ENCODE measurements at places on chromosomes 2 and 18.

DNA sequence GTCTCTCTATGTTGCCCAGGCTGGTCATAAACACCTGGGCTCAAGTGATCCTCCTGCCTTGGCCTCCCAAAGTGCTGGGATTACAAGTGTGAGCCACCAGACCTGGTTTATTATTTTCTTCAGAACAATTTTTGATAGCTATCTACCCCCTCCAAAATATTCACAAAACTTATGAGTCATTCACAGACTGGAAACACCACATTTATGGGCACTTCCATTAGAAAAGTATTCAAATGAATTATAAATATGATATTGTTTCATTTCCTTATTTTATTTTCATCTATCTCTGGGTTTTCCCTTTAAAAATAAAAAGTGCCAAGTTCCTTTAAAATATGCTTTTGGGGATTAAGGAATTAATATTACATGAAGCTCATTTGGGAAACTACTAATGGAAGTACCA, 58.8 kb upstream of the MSTN start:
- H3K27ac ChIP-seq = no peak overlapping the region
- no peaks in the 10 kb centered on the region for H3K36me3 ChIP-seq
- H3K27me3 ChIP-seq = no peaks in the 10 kb centered on the region

- H3K4me3 ChIP-seq = no peak overlapping the region
- peaks cover 18% of the 10 kb centered on the region for H3K36me3 ChIP-seq
- DNase-seq = no peak
- no peaks in the 10 kb centered on the region for H3K4me1 ChIP-seq
- H3K27ac ChIP-seq = no peak overlapping the region
Observed at GRCh38 chr18:62377131-62377807, 52.2 kb downstream of the TNFRSF11A start.

- H3K36me3 ChIP-seq = no peaks in the 10 kb centered on the region
- H3K27ac ChIP-seq = no peak overlapping the region
- no peak overlapping the region for H3K4me3 ChIP-seq
- peaks cover 3% of the 10 kb centered on the region for H3K4me1 ChIP-seq
- no peak for DNase-seq
Observed at GRCh38 chr18:8984131-8984721, 118.3 kb upstream of the NDUFV2 start.

GRCh38 chr2:229257985-229258384, 13.1 kb downstream of the PID1 start:
- no peaks in the 10 kb centered on the region for H3K36me3 ChIP-seq
- no peaks in the 10 kb centered on the region for H3K4me1 ChIP-seq
- no peak for DNase-seq
- H3K27ac ChIP-seq = no peak overlapping the region
- H3K4me3 ChIP-seq = no peak overlapping the region

DNA sequence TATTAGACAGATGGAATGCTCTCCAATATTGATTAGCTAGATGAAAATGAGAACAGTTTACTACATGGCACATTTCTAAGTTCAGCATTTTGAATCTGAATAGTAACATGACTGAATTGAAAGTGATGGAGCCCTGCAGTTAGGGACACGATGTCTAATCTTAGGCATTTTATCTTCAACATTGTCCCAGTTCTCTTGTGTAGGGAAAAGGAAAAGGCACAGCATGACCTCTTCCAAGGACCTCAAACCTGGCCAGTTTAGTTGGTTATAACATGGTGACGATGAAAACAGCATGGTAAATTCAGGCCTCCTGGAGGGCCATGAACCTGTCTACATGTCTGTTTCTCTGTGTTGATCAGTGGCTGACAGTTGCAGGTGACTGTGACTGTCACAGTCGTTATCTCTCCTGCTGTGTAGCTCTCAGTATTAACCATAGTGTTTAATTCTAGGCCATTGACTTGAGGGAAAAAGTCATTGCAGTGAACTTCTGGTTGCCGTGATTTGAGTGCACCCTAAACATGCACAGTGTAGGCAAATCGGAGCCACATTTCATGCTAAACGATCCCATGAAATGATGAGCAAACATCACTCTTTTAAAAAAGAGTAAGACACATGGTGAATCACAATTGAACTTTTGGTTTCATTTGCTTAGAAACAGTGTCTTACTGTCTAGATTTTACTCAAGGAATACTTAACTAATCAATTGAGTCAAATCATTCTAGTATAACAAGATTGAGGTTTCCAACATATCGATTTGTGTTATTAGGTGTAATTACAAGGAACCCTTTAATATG, 129.7 kb downstream of the PHLPP1 start:
- peaks cover 5% of the 10 kb centered on the region for H3K4me1 ChIP-seq
- no peak overlapping the region for H3K27ac ChIP-seq
- H3K27me3 ChIP-seq = no peaks in the 10 kb centered on the region

- H3K27me3 ChIP-seq = no peaks in the 10 kb centered on the region
- no peaks in the 10 kb centered on the region for H3K36me3 ChIP-seq
- no peak for DNase-seq
- no peak overlapping the region for H3K27ac ChIP-seq
Observed at GRCh38 chr2:37895140-37895539, 29.9 kb upstream of the RMDN2 start.

DNA sequence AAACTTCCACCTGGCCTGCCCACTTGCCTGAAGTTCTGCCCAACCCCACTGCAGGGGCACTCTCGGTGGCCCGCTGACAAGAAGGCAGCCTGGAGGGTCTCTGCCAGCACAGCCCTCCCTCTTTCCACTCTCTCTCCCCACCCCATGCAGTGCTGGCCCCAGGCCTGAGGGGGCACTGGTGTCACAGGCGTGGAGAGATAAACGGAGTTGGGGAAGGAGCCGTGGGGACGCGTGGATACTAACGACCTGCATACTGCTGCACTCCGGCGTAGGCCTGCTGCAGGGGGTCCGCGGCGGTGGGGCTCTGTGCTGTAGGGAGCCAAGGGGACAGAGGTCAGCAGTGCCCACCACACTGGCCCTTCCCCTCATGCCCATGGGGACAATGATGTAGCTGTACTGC, 299.3 kb downstream of the CELF4 start:
- H3K27me3 ChIP-seq = peaks cover 24% of the 10 kb centered on the region
- no peak overlapping the region for H3K4me3 ChIP-seq
- H3K27ac ChIP-seq = no peak overlapping the region
- no peaks in the 10 kb centered on the region for H3K36me3 ChIP-seq
- no peaks in the 10 kb centered on the region for H3K4me1 ChIP-seq

DNA sequence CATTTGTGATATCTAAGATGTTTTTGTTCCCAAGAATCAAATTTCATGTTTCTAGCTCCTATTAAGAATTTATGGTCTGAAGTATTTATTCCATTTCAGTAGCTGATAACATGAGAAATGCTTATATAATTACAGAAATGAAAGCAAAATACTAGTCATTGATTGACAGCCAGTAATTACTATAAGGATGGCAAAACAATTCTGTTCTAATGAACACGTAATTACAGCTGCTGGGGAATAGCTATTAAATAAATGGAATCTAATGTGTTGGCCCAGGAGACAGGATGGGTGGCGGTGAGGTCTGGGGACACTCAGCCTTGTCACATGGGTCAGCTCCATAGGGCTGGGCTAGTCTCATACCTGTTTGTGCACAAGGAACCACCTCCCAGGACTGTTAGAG, 263.5 kb downstream of the FHOD3 start:
- no peak for DNase-seq
- H3K27ac ChIP-seq = no peak overlapping the region
- peaks cover 7% of the 10 kb centered on the region for H3K4me1 ChIP-seq
- no peaks in the 10 kb centered on the region for H3K36me3 ChIP-seq

- H3K27ac ChIP-seq = no peak overlapping the region
- DNase-seq = no peak
- H3K4me3 ChIP-seq = no peak overlapping the region
Observed at GRCh38 chr2:223315813-223316212, 263.8 kb downstream of the KCNE4 start.

DNA sequence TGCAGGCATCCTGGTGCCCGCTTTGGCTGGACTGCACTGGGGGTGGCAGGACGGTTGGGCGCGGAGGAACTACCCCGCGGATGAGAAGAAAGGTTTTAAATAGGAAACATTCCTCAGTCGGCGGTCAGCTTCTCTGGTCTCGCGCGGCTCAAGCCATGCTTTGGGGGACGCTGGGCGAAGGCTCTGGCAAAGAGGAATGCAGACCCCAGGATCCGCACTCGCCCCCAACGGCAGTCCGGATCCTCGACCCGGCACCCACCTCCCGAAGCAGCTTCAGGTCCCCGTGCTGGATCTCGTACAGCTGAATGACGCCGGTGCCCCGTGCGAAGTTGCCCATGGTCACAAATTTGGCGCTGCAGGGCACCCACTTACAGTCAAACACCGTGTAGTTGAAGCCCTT, 686 bp upstream of the PNO1 start:
- peak overlapping the region; percentile 99 for H3K4me3 ChIP-seq
- peak overlapping the region; percentile 100 for H3K27ac ChIP-seq
- H3K4me1 ChIP-seq = peaks cover 2% of the 10 kb centered on the region
- DNase-seq = no peak
- no peaks in the 10 kb centered on the region for H3K27me3 ChIP-seq
- H3K36me3 ChIP-seq = peaks cover 23% of the 10 kb centered on the region

GRCh38 chr2:120686511-120687168, 49.0 kb upstream of the GLI2 start:
- H3K4me1 ChIP-seq = no peaks in the 10 kb centered on the region
- H3K36me3 ChIP-seq = no peaks in the 10 kb centered on the region
- peaks cover 6% of the 10 kb centered on the region for H3K27me3 ChIP-seq
- DNase-seq = peak; percentile 54
- H3K27ac ChIP-seq = no peak overlapping the region
- H3K4me3 ChIP-seq = no peak overlapping the region

GRCh38 chr18:21831413-21831831, 90.8 kb downstream of the MIB1 start:
- peaks cover 6% of the 10 kb centered on the region for H3K36me3 ChIP-seq
- no peak for DNase-seq
- H3K27ac ChIP-seq = no peak overlapping the region
- H3K27me3 ChIP-seq = no peaks in the 10 kb centered on the region
- H3K4me3 ChIP-seq = no peak overlapping the region

DNA sequence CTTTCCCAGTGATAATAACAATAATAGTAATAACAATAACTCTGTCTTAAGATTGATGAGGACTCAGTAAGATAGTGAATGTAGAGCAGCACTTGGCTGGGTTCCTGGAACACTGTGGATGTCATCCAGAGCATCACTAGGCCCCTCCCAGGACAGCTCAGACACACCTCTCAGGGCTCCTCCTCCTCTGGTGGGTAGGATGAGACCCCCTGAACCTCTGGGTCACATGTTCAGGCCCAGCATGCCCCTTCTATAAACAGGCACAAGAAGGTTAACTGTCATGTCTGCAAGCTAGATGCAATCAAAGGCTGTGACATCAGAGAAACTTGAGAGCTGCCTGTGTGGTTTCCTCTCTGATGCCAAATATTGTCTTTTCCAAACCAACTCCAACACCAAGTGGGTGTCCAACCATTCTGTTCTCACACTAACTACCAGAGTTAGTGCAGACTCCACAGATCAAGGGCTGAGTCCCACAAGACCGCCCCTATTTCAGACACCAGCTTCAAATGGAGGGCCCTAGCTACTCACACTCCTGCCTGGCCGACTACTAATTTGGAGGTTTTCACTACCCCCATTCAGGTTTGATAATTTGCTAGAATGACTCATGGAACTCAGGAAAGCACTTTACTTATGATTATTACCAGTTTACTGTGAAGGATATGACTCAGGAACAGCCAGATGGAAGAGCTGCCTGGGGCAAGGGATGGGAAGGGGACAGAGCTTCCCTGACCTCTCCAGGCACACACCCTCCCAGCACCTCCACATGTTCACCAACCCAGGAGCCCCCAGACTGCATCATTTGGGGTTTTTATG, 46.4 kb upstream of the BZW1 start:
- DNase-seq = no peak
- peaks cover 6% of the 10 kb centered on the region for H3K27me3 ChIP-seq
- peak overlapping the region; percentile 24 for H3K4me3 ChIP-seq

- H3K36me3 ChIP-seq = no peaks in the 10 kb centered on the region
- no peak overlapping the region for H3K4me3 ChIP-seq
- peak; percentile 38 for DNase-seq
Observed at GRCh38 chr2:235066490-235066889, 114.7 kb downstream of the SH3BP4 start.

- no peaks in the 10 kb centered on the region for H3K36me3 ChIP-seq
- no peaks in the 10 kb centered on the region for H3K4me1 ChIP-seq
- no peak overlapping the region for H3K4me3 ChIP-seq
- no peaks in the 10 kb centered on the region for H3K27me3 ChIP-seq
Observed at GRCh38 chr2:123303731-123304130, 721.4 kb upstream of the CNTNAP5 start.

- H3K4me1 ChIP-seq = peaks cover 19% of the 10 kb centered on the region
- no peak overlapping the region for H3K27ac ChIP-seq
- no peak for DNase-seq
- no peak overlapping the region for H3K4me3 ChIP-seq
Observed at GRCh38 chr2:128302011-128302743, 16.5 kb downstream of the HS6ST1 start.

- DNase-seq = no peak
- H3K27me3 ChIP-seq = no peaks in the 10 kb centered on the region
- H3K36me3 ChIP-seq = no peaks in the 10 kb centered on the region
- no peak overlapping the region for H3K27ac ChIP-seq
Observed at GRCh38 chr2:183803596-183803995, 679.4 kb downstream of the NUP35 start.

GRCh38 chr2:64998658-64999061, 9.5 kb downstream of the SLC1A4 start:
- H3K27me3 ChIP-seq = no peaks in the 10 kb centered on the region
- DNase-seq = no peak
- H3K4me3 ChIP-seq = no peak overlapping the region
- no peaks in the 10 kb centered on the region for H3K36me3 ChIP-seq
- H3K27ac ChIP-seq = no peak overlapping the region

DNA sequence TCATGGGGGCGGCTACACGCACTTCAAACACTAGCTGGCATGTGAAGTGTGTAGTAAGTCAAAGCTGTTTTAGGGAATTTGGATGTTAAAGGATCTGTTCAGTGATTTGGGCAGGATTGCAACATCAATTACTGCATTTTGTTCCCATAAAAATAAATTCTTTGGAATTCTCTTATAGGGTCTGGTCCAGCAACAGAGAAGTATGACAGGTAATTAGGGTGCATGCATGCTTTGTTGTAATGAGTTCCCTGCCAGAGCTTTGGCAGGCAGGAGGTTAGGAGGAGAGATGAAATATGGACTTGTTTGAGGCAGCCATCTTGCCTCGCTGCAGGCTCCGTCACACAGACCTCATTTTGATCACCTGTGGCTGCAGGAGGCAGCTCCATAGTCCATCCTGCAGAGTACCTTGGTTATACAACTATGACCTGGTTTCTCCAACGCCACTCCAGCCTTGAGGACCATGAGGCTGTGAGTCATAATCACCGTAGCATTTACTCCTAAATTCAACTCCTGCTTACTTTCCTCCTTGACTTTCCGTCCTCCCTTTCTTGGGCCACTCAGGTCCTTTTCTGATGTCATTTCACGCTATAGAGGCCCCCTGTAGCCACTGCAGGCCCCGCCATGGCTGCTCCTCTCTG, 26.5 kb upstream of the EML4 start:
- no peaks in the 10 kb centered on the region for H3K36me3 ChIP-seq
- H3K4me3 ChIP-seq = no peak overlapping the region
- no peaks in the 10 kb centered on the region for H3K27me3 ChIP-seq

GRCh38 chr2:216465579-216466195, 33.0 kb upstream of the RPL37A start:
- no peaks in the 10 kb centered on the region for H3K4me1 ChIP-seq
- H3K27me3 ChIP-seq = no peaks in the 10 kb centered on the region
- no peak overlapping the region for H3K27ac ChIP-seq
- H3K4me3 ChIP-seq = no peak overlapping the region

- no peaks in the 10 kb centered on the region for H3K36me3 ChIP-seq
- H3K4me3 ChIP-seq = no peak overlapping the region
- no peaks in the 10 kb centered on the region for H3K27me3 ChIP-seq
Observed at GRCh38 chr2:151614159-151614558, 120.1 kb downstream of the NEB start.

- peak; percentile 73 for DNase-seq
- no peaks in the 10 kb centered on the region for H3K27me3 ChIP-seq
- no peaks in the 10 kb centered on the region for H3K36me3 ChIP-seq
- peaks cover 7% of the 10 kb centered on the region for H3K4me1 ChIP-seq
- peak overlapping the region; percentile 48 for H3K4me3 ChIP-seq
Observed at GRCh38 chr2:221189431-221190067, 382.6 kb downstream of the EPHA4 start.
